ENCODE measurements at places on chromosomes 6 and 20.

DNA sequence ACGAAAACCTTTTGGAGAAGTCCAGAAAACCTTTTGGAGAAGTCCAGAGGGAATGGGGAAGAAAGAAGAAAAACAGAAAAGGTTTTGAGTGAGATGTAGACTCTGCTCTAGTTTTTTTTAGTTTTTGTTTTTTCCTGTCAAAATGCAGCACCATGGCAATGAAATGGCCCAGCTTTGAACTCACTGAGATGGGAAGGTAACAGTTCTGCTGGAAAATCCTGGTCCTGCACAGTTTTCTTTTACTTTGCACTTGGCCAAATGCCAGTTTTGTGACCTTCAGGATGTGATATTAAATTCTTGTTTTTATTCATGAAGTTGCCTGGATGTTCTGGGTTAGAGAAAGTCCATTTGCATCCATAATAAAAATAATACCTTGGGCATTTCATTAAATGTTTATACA is 145.7 kb downstream of the CFAP61 start:
- no peak overlapping the region for H3K27ac ChIP-seq
- H3K4me1 ChIP-seq = no peaks in the 10 kb centered on the region
- no peaks in the 10 kb centered on the region for H3K36me3 ChIP-seq
- no peak for DNase-seq
- H3K27me3 ChIP-seq = no peaks in the 10 kb centered on the region

GRCh38 chr20:12942123-12942522 is 66.6 kb upstream of the SPTLC3 start:
- no peaks in the 10 kb centered on the region for H3K36me3 ChIP-seq
- no peak for DNase-seq
- no peaks in the 10 kb centered on the region for H3K4me1 ChIP-seq
- H3K27me3 ChIP-seq = no peaks in the 10 kb centered on the region
- no peak overlapping the region for H3K4me3 ChIP-seq

DNA sequence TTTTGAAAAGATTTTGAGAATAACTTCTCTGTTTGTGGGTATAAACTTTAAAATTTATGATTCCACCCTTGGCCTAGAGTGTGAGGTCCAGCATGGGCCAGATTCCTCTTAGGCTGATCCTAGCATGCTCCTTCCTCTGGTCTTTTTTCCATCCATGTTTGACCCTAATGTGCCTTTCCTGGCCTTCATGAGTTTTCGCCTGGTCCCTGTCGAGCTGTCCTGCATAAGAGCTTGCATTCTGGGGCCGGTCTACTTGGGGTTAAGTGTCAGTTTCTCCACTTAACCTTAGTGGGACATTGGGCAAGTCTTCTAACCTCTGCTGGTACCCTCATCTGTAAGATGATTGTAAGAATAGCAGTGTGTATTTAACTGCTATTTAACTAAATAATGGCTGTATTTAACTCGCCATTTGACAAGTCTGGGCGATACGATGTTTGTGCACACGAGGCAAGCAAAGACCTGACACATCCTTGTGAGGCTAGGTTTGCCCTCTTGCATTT is 40.7 kb upstream of the TAGAP start:
- no peak overlapping the region for H3K4me3 ChIP-seq
- no peaks in the 10 kb centered on the region for H3K4me1 ChIP-seq
- H3K27me3 ChIP-seq = no peaks in the 10 kb centered on the region

DNA sequence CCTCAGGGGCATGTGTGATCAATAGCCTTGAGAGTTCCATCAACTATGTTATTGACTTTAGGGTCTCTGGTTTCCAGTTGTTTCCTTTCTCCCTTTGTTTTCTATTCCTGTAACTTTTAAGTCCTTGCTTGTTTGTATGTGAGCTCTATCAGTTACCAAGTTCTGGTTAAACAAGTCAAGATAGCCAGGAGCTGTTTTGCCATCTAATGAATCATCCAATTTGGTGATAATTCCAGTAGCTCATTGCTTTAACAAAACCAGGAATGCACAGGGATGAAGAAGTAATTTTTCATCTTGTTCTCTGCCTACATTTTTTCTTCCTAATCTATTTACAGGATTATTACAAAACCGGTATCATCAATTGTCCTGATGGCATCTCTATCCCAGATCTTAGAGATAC is 36.5 kb downstream of the KCTD20 start:
- H3K4me1 ChIP-seq = no peaks in the 10 kb centered on the region
- no peak overlapping the region for H3K4me3 ChIP-seq
- H3K27ac ChIP-seq = no peak overlapping the region
- H3K36me3 ChIP-seq = peaks cover 35% of the 10 kb centered on the region
- no peak for DNase-seq
- no peaks in the 10 kb centered on the region for H3K27me3 ChIP-seq

- no peak overlapping the region for H3K4me3 ChIP-seq
- H3K36me3 ChIP-seq = no peaks in the 10 kb centered on the region
- H3K27ac ChIP-seq = no peak overlapping the region
- no peaks in the 10 kb centered on the region for H3K27me3 ChIP-seq
- no peaks in the 10 kb centered on the region for H3K4me1 ChIP-seq
Observed at GRCh38 chr20:11564491-11564890, 353.2 kb upstream of the BTBD3 start.

DNA sequence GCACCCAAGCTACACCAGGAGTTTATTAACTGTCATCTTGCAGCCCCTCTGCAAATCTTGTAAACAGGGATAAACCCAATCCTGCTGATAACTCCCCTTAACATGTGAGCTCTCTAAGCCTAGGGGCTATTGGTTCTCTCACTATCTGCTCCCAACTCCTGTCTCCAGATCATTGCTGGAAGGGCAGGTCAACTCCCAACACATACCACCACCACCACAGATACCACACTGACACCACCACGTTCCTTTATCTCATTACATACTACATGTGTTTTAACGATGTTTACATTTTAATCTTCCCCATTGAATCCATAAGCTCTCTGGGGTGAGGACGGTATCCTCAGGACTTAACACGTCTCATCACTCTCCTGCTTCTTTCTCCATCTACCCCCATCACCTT is 51.8 kb downstream of the SIM1 start:
- no peaks in the 10 kb centered on the region for H3K36me3 ChIP-seq
- H3K27me3 ChIP-seq = no peaks in the 10 kb centered on the region
- no peak for DNase-seq
- no peaks in the 10 kb centered on the region for H3K4me1 ChIP-seq

- DNase-seq = no peak
- H3K4me1 ChIP-seq = no peaks in the 10 kb centered on the region
- no peak overlapping the region for H3K27ac ChIP-seq
- no peak overlapping the region for H3K4me3 ChIP-seq
Observed at GRCh38 chr6:94065707-94066337, 646.5 kb upstream of the EPHA7 start.

- H3K4me3 ChIP-seq = no peak overlapping the region
- H3K36me3 ChIP-seq = no peaks in the 10 kb centered on the region
- no peak for DNase-seq
- no peaks in the 10 kb centered on the region for H3K4me1 ChIP-seq
- H3K27ac ChIP-seq = no peak overlapping the region
- H3K27me3 ChIP-seq = no peaks in the 10 kb centered on the region
Observed at GRCh38 chr6:130152908-130153510, 69.7 kb downstream of the SAMD3 start.

Measured in vagina (tissue), 2 donors.